ENCODE measurements at places on chromosomes 16 and 17.

DNA sequence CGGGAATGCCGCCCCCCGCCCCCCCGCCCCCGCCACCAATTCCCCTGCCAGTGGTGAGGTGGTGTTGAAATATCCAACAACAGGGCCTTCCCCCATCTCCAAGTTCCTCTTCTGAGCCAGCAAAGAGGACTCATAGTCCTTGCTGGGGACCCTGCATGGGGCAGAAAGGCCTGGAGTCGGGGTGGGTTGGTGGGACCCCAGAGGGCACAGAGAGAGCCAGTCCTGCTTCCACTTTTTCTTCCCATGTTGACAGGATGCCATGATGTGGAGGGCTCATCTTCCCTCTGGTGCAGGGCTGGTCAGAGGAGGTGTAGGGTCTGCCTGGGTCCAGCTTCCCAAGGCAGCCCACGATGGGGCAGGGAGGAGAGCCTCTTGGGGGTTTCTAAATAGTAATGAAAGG lies 49.0 kb upstream of the PIK3R6 start:
- DNase-seq: no peak

GRCh38 chr17:64216000-64216337 lies 47.1 kb downstream of the TEX2 start:
- no peak for DNase-seq

- no peak for DNase-seq
These were observed 961 bp downstream of the FGF11 start for GRCh38 chr17:7440113-7440833.

DNA sequence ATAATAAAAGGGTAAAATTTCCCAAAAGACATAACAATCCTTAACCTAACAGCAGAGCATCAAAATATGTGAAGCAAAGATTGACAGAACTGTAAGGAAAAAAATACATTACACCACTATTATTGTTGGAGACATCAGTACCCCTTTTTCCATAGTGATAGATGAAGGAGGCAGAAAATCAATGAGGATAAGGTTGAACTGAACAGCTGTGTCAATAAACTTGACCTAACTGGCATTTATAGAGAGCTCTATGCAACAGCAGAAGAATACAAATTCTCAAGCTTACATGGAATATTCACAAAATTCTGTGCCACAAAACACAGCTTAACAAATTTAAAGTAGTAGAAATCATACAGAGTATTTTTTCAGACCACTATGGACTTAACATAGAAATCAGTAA lies 195.0 kb upstream of the ELAC2 start:
- no peak for DNase-seq

GRCh38 chr16:46911038-46911437 lies 26.9 kb downstream of the GPT2 start:
- no peak for DNase-seq

GRCh38 chr17:74531231-74531761 lies at the start of gene CD300LB:
Gene CD300LB (minus strand): TSS chr17:74531475. CDS start chr17:74531350, 125 bp downstream.
- DNase-seq: no peak

GRCh38 chr17:50187751-50188530 lies 13.5 kb downstream of the COL1A1 start:
- no peak for DNase-seq

DNA sequence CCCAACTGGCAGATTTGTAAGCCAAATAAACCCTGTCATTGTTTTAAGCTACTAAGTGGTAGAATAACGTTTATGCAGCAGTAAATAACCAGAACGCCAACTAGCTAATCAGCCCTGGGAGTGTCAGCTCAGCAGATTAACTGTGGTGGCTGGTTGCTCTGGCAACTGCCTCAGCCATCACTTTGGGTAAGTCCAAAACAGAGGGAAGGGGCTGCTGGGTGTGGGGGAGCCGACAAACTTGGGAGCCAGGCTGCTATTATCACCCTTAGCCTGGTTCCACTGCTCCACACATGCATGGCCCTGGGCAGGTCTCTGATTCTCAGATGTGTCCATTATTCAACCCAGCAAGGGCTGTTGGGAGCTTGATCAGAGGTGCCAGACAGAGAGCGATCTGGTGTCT lies 22.2 kb upstream of the RHOT1 start:
- no peak for DNase-seq

DNA sequence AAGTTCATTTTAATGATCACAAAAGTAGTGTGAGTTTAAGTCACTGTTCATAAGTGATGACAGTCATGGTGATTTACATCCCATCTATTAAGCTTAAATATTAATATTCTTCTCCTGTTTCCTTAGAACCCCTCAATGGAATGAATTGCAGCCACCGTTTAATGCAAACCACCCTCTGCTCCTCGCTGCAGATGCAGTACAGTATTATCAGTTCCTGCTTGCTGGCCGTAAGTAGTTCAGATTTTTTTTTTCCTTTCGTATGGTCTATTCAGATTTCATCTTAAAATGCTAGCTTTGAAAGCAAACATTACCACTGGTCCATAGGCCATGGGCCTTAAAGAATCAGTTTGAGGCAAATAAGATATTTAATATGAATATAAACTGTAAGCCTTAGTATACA lies 359.0 kb upstream of the TBX2 start:
- no peak for DNase-seq

DNA sequence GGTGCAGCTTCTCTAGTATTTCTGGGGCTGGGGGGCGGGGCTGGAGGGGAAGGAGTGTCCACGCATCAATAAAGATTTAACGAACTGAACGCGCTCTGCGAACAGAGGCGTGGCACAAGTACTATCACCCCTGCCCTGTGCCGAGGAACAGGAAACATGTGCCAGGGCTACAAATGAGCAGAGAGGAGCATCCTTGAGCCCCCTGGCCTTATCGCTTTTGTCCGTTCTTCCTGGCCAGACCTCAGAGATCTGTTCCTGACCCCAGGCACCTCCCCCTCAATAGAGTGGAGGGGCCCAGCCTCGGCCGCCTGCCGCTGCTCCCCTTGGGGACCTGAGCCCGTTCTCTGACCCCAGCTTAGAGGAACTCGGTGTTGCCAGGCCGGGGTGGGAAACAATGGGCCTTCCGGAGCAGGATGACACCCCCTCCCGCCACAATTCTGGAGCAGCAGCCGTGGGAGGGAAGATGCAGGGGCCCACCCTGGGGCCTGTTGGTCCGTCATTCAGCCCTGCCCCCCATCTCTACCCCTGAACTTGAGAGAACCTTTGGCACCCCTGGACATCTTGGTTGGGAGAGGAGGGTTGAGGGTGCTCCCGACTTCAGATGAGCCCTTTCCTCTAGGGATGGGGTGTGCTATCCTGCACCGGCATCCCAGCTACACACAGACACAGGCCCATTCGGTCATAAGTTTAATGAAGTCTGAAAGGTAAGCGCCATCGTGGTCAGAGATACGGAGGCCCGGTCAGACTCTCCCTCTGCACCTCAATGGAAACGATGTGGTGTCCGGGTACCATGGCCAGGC lies 1.1 kb downstream of the NAA38 start:
- peak; percentile 89 for DNase-seq
